ENCODE measurements at places on chromosomes 3 and 15.

DNA sequence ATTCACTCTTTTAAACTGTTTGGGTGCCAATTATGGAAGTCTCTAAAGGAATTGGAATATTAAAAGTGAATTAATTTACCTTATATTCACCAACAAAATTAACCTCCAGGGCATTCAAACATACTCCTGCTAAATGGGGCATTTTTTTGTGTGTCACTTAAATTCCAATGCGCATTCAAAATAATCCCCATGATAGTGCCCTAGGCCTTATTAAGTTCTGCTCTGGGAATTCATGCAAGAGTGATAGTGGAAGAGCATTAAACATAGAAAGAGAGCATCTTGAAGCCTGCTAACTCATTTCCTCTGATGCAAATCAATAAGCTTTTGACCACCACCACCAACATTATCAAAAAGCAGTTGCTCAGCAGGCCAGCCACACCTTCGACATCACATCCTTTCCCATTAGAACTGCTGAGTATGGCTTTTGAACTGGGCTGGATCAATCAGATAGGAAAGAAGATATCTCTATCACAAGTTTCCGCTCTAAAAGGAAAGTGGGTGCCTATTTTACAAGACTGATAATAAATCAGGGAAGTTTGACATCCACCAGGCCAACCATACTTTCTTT, 156.7 kb downstream of the TMCO5A start:
- DNase-seq, result no peak

GRCh38 chr15:57549935-57550334, 41.8 kb upstream of the MYZAP start:
- DNase-seq, result no peak

GRCh38 chr3:56879436-56880215, 77.9 kb upstream of the ARHGEF3 start:
- DNase-seq, result no peak

- DNase-seq, result no peak
These were observed 47.0 kb downstream of the MYO9A start for GRCh38 chr15:72070817-72071447.

DNA sequence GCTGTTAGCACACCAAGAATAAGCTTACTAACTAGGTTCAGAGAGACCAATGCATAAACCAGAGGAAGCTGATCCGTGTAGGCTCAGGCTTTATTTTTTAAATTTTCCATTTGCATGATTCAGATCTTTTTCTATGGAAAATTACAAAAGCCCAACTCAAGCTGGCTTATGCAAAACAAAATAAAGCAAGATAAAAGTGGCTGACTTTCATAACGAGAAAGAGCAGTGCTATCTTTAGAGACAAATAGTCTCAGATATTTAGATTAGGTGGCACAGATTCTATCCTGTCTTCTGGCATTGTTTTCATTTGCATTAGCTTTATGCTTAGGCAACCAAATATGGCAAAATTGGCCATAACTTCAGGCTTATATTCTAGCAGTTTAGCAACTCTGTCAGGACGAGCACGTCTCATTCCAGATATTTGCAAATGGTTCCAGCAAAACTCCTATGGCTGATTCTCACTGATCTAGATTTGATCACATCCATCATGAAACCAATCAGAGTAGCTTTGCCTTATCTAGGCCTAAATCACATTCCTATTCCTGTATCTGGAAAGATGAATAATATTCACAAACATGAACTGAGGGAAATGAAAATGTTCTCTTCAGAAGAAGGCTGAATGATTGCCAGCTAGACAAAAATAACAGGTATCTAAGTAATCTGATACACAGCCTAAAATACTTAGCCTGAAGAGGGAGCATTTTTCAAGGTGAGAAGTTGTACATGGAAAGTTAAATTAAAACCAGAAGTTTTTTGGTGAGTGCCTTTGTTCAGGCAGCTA, 216.4 kb upstream of the DPPA4 start:
- no peak for DNase-seq

- no peak for DNase-seq
These were observed 1.4 kb downstream of the CACNA2D3 start for GRCh38 chr3:54123776-54124196.

- DNase-seq, result no peak
These were observed 179.8 kb downstream of the MEX3B start for GRCh38 chr15:81865850-81866537.

DNA sequence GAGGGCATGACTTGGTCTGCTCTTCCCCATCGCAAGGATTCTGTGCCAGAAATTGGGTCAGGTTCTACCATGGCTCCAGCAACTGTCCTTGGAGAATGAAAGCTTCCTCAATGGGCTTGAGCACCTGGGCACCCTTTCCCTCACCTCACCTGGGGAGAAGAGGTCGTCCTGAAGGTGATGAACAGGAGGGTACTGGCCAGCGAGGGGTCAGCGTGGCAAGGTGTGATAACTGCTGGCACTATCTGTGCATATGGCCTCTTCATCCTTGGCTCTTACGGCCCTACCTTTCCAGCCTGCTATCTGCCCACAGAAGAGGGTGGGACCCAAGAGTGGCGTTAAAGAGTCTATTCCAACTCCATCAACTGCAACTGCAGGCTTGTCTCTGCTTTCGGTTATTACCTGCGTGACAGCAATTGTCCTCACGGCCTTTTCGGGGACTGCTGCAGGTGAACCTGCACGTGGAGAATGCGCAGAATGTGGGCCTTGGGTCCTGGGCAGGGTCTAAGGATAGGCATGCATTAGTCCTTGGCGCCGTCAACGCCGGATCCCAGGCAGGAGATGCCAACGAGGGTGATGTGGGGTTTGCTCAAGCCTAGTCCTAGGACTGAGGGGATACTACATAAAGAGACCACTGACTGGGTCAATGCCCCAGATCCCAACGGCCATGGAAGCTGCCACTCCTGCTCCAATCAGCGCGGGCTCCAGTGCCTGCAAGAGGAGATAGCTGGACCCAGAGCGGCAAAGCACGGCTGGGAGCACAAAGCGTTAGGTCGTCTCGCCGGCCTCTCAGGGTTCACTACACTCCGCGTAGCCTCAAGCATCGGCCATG, 625 bp upstream of the RBM15B start:
- no peak for DNase-seq

GRCh38 chr3:71055257-71056001, 528.1 kb downstream of the FOXP1 start:
- DNase-seq, result no peak

- no peak for DNase-seq
These were observed 38.6 kb downstream of the MCTP2 start for GRCh38 chr15:94269954-94270353.

DNA sequence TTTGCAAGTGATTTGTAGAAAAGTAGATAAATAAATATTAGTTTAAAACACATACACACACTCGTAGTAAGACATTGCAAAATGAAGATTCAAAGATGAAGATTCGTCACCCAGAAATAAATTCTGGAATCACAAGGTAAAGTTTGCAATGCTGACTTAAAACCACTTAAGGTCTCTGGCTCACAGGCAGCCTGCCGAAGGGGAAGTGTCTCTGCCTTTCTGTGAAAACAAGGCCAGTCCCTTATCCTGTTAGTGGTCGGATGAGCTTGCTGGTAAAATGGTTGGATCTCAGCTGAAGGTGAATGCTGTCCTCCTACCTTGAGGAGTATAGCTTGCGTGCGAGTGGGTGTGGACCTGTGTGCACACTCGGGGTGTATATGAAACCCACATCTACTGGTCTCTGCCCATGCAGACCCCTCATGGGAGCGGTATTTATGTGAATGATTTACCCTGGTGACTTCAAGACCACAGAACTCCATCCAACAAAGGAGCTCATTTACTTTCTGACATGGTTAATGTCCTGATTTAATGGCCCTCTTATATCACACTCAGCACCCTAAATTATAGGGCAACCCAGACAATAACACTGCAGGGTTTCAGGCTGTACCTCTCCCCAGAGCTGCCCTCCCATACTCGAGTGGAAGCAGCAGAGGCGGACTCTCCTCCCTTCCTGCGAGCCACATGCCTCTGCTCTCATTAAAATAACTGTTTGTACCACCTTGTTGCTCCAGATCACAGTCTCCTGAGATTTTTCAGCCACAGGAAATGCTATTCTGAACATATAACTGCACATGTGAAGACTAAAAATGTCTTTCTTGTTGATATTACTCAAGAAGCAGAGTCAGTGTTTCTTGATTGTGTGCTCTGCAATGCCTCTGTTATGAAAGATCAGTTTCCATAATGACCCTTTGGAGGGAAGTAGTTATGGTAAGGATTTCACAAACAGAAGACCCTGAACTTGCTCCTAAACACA, 45.9 kb upstream of the ALDH1A3 start:
- no peak for DNase-seq

GRCh38 chr3:148861277-148861869, 3.7 kb upstream of the CPA3 start:
- DNase-seq, result no peak

- no peak for DNase-seq
These were observed 21.4 kb upstream of the NR2E3 start for GRCh38 chr15:71788646-71789579.

DNA sequence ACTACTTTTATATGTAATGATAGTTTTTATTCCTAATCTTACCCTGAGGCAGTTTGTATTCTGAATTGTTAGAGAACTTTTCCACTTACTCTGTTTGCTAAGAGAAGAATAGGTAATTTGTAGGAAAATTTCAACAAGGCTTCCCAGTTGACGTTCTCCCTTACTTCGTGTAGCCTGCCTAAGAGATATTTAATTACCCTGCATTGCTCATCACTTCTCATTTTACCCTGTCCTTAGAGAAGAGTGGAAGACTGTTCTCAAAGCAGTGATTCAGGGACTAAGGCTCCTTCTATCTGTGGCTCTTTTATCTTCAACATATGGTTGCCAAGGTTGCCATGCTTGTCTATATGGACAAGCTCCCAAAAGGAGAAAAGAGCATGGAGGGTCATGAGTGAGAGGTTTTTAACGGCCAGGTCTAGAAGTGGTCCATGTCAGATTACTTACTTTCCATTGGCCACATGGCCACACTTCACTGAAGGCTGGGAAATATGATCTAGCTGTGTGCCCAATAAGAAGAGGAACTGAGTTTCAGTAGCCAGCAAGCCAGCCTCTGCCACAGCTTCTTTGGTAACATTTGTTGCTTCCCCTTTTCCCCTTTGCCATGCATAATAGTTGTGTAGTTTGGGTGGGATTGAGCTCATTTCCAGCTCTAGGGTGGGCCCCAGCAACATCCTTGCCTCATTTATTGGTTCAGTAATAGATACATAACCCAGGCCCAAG, 22.1 kb downstream of the PDE8A start:
- DNase-seq, result no peak

GRCh38 chr15:36921484-36922091, 178.8 kb downstream of the MEIS2 start:
- DNase-seq, result no peak

DNA sequence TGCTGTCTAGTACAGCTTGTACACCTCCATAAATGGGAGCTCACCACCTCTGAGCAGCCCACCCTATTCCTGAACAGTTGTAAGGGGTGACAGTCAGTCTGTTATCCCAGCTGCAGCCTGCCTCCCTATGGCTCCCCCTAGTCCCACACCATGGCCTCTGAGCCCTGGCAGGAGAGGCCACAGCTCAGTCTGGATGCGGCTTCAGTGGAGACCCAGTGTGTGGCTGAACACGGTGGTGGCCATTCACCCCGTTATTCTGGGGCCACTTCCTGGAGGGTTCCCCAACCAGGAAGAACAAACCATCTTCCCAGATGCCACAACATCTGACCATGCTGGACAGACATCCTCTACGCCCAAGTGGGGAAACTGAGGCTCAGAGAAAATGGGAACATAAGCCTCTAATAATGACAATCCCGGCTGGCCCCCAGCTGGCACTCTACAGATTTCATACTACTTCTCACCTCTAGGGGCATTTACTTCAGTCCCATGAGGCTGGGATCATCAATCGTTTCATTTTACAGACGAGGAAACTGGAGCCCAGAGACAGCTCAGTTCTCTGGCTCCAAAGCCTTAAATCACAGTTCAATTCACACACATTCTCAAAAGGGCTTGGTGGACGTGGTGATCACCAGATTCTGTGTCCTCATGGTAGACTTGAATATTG, 9.2 kb upstream of the GRIP2 start:
- no peak for DNase-seq

GRCh38 chr3:31753050-31753425, 220.3 kb downstream of the STT3B start:
- DNase-seq, result no peak

DNA sequence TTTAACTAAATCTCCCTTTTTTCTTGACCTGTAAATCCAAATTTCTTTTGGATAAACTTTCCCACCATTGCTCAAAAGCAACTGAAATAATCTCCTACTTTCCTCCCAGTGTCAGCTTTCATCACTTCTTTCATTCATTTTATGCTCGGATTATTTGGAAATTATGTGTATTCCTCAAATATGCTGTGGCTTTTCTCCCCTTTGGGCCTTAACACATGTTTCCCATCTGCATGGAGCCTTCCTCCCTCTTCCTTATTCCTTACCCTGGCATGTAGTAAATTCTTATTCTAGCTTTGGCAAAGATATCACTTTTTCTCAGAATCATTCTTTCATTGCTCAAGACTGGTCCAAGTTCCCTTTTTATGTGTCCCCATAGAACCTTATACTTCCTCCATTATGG, 41.8 kb upstream of the TUSC7 start:
- DNase-seq, result no peak

DNA sequence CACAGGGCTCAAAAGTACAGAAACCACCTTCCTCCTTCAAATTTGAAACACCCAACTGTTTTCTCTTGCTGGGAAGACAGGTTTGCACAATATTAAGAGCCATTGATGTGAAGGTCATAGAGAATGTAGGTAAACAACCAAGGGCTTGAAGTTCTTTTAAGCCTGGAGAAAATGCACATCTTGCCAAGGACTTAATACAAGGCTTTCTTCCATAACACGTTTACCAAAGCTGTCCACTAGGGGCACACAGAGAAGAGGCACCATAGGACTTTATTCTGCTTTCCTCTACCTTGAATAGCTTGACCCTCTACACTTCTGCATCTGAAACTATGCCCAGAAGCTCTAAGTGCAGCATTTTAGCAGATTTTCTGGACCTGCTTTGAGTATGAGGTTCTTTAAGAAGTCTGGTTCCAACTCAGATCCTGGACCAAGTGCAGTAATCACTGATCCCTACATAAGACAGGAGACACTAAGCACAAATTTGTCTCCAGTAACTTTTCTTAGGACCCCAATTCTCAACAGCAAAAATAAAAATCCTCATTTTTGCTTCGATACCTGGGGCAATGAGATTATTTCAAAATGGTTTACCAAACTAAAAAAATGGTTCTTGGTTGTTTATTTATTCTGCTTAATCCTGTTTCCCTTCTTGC, 138.0 kb downstream of the FBN1 start:
- DNase-seq, result no peak

GRCh38 chr15:51270706-51271105, 67.7 kb downstream of the CYP19A1 start:
- no peak for DNase-seq
